NCI-H1436 (cell line): ENCODE measurements at places on chromosomes 16 and 17.
A peak's percentile ranks its signal among the peaks of the same experiment; 100 is the strongest.

GRCh38 chr16:53768593-53768992 lies 64.6 kb downstream of the FTO start:
- DNase-seq, result no peak

DNA sequence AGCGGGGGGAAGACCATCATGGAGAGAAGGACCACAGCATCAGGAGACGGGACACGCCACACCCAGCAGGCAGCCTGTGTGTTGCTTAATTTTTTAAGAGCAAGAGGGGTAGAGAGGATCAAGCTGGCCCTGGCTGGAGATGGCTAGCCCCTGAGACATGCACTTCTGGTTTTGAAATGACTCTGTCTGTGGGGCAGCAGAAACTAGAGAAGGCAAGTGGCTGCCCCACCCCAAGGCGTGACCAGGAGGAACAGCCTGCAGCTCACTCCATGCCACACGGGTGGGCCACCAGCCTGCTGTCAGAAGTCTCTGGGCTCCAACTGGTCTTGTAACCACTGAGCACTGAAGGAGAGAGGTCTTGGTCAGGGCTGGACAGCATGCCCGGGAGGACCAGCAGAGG lies 75.5 kb downstream of the SOCS1 start:
- DNase-seq, result no peak

DNA sequence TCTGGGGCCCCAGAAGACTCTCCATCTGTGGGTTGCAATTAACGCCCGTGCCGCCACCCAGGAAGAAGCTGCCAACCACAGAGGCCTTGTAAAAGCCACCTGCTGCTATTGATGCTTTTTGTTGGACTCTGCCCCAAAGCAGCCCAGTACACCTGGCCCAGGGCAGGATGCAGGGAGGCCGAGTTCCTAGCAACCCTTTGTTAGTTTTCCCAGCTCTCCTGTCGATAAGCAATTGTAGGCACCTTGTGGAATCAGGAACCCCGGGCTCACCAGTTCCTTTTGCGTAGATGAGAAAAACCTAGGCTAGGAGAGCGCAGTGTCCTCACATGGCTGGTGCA lies 103.3 kb downstream of the ABCC6 start:
- no peak for DNase-seq

DNA sequence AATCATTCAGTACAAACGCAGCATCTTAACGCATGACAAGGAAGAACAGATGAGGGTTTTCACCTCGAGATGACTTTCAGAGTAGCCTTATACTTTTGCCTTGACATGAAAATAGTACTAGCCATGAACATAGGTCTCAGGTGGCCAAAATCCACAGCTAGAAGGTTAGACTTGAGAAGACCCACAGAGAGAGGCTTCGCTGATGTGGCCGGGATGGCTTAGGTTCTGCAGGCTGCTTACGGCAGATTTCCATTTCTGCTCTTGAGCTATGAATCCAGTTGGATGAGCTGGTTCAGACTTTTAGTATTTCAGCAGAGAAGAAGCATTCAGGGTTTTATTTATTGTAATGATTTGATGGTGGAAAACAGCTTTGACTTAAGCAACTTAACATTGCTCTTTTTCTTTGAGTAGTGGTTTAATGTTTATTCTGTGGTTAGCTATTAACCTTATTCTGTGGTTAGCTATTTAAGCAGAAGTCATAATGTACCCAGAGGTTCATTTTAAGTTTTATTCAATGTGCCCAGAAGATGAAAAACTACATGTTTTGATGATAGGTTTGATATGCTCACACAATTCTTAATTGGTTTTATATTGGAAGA lies 7.6 kb downstream of the KRT24 start:
- DNase-seq, result no peak

- DNase-seq, result no peak
Observed at GRCh38 chr16:14496047-14496770, 133.9 kb downstream of the PARN start.

DNA sequence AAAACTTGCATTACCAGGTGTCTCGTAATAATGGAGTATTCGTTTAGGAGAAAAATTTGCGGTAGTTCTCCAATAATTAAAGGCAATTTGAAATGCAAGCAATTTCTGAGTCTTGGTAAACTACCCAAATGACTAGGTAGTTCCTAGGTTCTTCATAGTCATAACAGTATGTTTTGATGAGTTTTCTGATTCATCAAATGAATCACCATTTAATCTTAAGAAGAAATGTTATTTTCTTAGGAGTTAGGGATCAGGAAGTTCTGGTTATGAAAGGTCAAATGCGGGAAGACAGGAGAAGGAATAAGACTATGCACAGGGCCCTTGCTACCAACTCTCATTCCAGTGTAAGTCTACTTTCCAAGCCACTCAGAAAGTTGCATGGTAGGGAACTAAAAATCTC lies 221.5 kb upstream of the SOX9 start:
- DNase-seq, result no peak

- no peak for DNase-seq
Observed at GRCh38 chr16:35631261-35631945, 2172.0 kb downstream of the TP53TG3F start.

DNA sequence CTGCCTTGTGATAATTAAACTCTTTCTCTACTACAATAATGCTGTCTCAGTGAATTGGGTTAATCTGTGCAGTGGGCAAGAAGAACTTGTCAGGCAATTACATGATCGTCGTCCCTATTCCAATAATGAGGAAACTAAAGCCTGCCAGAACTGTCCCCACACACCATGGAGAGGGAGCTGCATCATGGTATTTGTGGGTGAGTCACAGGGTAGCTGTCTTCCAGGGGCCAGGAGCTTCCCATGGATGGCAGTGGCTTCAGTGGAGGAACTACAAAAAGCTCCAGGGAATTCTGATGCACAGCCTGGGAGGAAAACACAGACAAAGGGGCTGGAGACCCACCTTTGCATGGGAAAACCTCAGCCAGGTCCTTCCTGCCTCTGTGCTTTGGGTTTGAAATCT lies 83.3 kb upstream of the C16orf82 start:
- no peak for DNase-seq

GRCh38 chr16:8644211-8645140 lies 23.0 kb downstream of the METTL22 start:
- no peak for DNase-seq

DNA sequence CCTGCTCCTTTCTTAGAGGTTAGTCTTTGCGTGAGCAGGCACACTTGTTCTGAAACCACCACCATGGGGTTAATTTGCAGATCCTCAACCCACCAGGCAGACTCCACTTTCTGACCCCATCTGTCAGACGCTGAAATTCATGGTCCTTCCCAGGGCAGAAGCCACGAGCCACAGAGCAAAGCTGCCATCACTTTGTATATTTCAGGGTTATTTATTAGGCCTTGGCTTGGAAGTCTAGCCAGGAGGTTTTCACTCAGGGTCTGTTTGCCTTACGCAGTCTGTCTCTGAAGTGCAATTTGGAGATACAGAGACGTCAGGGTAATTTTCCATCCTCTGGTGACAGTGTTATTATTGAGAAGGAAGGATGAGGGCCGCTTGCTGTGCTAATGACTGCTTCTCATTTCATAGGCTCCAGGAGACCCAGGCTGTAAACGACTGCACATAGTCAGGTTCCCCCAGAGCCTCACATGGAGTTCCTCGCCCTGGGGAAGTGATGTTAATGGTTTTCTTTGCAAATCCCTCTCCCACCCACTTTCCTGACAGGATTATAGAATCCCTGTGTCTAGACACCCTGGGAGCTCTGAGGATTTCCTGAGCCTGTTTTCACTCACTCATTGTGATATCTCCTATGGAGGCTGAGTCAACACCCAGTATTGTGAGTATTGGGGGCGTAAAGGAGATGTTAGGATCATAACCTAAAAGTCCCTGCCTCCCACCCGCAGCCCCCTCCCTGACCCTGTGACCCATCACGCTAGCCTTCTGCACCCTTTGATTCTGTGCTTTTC lies 269.0 kb downstream of the ABCC12 start:
- no peak for DNase-seq

DNA sequence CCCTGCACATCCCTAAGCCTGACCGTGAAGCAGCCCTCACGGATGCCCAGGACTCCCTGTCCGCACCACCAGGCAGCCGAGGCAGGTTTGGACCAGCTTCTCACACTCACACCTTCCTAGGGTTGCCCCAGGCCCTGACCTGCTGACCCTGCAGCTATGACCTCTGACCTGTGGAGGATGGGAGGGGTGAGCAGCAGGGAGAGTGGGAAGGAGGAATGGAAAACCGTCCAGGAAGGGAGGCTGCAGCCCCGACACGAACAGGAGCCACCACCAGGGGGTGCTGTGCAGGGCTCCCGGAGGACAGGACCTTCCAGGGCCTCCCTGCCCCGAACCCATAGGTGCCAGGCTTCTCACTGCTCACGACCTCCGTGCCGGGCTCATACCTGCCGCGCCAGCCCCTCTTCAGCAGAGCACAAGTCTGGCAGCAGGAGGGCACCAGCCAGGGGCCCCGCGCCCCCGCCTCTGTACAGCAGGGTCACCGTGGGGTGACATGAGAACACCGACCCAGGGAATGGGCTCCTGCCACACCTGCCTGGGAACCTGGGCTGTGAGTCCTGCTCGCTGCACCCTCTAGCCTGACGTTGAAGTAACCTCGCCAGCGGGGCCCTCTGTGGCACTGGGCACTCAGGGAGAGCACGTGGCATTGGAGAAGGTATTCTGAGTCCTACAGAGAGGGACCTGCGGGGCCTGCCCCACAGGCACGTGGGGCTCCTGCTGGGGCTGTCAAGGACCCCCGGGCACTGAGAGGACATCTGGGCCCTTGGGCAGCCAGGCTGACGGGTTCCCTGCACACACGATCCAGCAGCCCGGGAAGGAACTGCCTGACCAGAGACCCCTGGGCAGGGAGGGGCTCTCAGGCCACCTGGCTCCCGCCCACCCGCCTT lies 37.6 kb downstream of the CTU2 start:
- peak; percentile 56 for DNase-seq

DNA sequence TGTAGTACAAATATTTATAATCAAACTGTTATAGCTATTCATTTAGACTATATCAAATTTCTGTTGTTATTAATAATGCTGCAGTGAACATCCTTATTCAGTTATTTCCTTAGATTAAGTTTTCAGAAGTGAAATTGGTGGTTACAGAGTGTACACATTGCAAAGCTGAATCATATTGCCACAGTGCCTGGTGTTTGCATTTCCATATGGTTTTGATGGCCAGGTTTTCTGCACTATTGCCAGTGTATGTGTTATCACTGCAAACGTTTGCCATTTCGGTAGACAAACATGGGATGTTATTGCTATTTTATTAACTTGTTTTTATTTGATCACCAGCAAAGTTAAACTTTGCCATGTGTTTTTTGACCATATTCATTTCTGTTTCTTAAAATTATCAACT lies 259.4 kb downstream of the CDH13 start:
- DNase-seq, result no peak
